Panc1 (cell line): ENCODE measurements at places on chromosomes 7 and 10. TPM values are rescaled to one million over a fixed set of nuclear protein-coding genes. Genes with fewer than 3 reads are reported as not detected.

The ZNF488 gene
- 11.8 TPM for total RNA-seq

The ANKRD30A gene
- not detected for total RNA-seq

The FAM131B gene
- 1.5 TPM for total RNA-seq

The HOXA2 gene
- total RNA-seq, result 2.9 TPM

The SEMA3A gene
- 43.3 TPM for total RNA-seq

The SMKR1 gene
- total RNA-seq, result 1.4 TPM

GRCh38 chr10:63129888-63130287 is 3.2 kb upstream of the NRBF2 start:
- no peak for DNase-seq

GRCh38 chr10:80373502-80373901 is 16.9 kb downstream of the DYDC2 start:
- no peak for DNase-seq

- DNase-seq, result no peak
Observed at GRCh38 chr10:43375401-43376020, 4.1 kb downstream of the FXYD4 start.

GRCh38 chr7:123797673-123798531 is 47.1 kb upstream of the HYAL4 start:
- DNase-seq, result peak; percentile 62

DNA sequence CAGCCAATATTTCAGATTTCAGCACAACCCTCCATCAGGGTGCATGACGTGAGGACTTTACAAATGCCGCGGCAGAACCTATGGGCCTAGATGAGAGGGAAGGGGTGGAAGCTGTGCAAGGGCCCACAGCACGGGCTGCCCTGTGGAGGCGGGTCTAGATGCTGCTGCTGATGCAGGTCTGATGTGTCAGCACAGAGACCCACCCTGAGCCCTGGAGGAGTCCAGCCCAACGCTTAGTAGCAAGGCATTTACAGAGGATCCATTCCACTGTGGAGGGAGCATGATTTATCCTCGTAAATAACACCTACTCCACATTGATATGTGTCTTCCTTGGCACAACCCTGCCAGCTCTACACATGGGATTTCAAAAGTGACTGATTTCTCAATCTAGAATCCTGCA is 48.5 kb downstream of the MYL10 start:
- DNase-seq, result no peak

- DNase-seq, result no peak
Observed at GRCh38 chr10:97355571-97355975, 21.0 kb upstream of the FRAT2 start.

GRCh38 chr7:42730586-42730985 is 181.3 kb downstream of the C7orf25 start:
- DNase-seq, result no peak

DNA sequence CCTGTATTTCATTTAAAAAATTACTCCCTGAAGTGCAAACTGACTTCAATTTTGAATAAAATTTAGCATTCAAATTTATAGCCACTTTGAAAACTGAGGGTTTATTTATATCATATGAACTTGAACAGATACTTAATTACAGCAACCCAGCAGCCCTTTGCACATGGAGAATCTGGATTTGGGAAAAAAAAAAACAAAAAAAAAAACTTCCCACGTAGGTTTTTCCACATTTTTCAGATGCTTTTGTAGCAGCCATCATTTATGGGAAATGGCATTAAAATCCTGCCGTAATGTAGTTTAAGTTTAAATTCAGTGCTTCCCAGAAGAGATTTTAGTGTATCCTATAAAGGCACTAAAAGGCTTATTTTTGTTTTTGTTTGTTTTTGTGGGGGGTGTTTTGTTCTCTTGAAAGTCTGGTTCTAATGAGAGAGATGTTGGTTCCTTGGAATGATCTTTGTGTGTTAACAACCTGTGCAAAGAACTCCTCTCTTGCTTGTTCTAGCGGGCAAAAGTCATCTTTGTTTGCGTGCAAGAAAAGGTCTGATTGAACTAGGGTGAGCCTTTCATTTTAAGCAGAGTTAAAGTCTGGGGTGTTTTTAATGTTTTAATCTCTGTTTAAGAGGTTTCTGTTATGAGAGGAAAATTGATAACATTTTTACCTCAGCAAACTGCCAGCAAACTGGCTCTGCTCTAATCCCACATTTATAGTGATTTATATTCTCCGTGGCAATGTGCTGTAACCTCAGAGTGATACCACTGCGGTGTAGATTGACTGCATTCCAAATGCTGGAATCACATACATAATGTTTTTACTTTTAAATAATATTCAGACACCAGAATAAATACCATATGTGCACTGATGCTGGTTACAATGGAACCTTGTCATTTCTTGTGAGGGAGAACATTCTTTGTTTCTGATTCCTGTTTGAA is 105.5 kb downstream of the WNT2 start:
- DNase-seq, result no peak

GRCh38 chr7:41451826-41452225 is 251.1 kb downstream of the INHBA start:
- no peak for DNase-seq

- no peak for DNase-seq
Observed at GRCh38 chr7:21656796-21657195, 114.0 kb downstream of the DNAH11 start.

GRCh38 chr7:157549612-157550299 is 213.0 kb downstream of the DNAJB6 start:
- no peak for DNase-seq

DNA sequence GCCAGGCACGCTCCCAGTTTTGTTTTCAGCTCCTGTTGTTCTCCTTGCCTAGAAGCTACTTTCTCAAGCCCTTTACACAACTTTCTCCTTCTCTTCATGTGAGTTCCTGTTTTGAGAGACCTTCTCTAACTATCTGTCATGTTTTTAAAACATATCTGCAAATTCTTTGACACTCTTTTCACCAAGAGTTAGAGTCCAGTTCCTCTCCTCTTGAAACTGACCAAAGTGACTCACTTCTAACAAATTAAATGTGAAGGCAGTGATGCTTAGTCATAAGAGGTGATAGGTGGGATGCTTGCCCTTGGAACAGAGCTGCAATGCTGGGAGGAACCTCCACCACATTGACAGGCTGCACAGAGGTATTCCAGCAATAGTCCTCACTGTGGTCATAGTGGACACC is 25.3 kb downstream of the ZSCAN25 start:
- no peak for DNase-seq

DNA sequence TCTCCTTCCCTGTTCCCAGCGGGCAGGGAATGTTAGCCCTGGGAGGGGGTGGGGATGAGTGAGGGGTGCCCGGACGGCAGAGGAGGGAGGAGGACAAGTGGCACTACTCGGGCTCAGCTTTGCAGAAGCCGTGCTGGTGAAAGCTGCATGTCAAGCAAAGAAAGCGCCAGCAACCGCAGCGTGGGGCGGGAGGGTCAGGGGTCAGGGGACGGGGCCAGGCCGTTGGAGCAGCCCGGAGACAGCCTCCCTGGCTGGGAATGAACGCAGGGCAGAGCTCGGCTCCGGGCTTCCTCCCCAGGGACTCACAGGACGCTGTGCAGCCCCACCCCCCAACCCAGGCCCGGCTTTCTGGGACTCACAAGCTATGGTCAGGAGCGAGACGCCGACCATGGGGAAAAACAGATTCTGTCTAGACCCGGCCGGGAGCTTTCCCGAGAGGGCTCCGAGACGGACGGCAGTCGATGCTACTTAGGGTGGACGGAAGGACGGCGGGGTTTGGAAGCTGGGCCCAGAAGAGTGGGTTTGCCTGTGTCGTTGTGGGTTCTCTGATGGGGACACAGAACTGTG is 113.4 kb downstream of the VIPR2 start:
- no peak for DNase-seq

GRCh38 chr10:34528320-34528719 is 286.8 kb downstream of the PARD3 start:
- DNase-seq, result no peak
